Endothelial cell of umbilical vein (primary cell): ENCODE measurements at places on chromosomes 7 and 10.

- no peak for DNase-seq
These were observed 1.1 kb downstream of the SSBP1 start for GRCh38 chr7:141739250-141739649.

- DNase-seq = no peak
These were observed 9.9 kb downstream of the PIP4K2A start for GRCh38 chr10:22704471-22704911.

- DNase-seq = no peak
These were observed 2.7 kb upstream of the LHPP start for GRCh38 chr10:124458889-124459288.

DNA sequence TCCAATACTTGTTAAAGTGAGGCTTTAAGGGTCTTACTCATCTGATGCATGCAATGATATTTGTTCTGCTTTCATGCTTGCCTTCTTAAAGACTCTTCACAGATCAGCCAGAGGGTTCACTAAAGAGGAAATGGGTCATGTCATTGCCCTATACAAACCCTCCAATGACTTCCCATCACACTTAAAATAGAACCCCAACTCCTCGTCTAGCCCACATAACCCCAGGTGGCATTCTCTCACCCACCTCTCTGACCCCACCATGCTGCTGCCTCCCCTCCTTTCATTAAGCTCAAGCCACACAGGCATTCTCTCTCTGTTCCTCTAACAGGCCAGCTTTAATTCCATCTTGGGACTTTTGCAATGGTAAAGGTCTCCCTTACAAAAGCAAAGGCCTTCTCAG lies 253.6 kb downstream of the GRID1 start:
- DNase-seq = no peak

GRCh38 chr7:29309041-29309854 lies 114.7 kb downstream of the CHN2 start:
- DNase-seq = peak; percentile 28

GRCh38 chr10:77906951-77907421 lies 19.6 kb downstream of the DLG5 start:
- DNase-seq = no peak

DNA sequence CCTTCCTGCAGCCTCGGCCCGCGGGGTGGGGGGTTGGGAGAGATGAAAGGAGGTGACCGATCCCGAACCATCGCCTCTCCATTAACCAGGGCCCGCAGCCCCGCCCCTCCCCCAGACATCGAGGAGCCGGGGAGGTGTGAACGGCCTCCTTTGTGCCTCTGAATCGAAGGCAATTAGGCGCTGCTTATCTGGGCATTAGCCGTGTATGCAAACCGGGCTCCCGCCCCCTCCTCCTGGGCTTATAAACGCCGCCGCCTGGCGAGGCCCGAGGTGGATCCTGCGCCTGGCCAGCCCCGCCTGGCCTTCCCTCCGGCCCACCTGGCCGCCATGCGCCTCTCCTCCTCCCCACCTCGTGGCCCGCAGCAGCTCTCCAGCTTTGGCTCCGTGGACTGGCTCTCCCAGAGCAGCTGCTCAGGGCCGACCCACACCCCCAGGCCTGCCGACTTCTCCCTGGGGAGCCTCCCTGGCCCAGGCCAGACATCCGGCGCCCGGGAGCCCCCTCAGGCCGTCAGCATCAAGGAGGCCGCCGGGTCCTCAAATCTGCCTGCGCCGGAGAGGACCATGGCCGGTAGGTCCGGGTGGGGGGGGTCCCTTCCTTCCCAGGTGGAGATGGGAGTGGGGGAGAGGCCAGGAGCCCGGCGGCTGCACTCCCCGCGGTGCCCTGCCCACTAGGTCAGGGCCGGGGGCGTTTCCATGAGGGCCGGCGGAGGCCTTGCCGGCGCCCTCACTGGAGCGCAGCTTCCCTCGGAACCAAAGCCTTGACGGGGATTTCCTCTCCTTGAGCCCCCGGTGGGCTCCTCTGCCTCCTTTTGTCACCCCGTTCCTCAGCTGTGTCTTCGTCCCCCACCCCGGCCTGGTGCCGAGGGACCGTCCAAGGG lies at the start of gene VENTX:
VENTX (plus strand) TSS at position 268 of the 878 bp plus-strand sequence; CDS start at position 328, 60 bp downstream.
- DNase-seq = no peak
